Type B pancreatic cell (in vitro differentiated cells): ENCODE measurements at places on chromosomes 1 and 21.

DNA sequence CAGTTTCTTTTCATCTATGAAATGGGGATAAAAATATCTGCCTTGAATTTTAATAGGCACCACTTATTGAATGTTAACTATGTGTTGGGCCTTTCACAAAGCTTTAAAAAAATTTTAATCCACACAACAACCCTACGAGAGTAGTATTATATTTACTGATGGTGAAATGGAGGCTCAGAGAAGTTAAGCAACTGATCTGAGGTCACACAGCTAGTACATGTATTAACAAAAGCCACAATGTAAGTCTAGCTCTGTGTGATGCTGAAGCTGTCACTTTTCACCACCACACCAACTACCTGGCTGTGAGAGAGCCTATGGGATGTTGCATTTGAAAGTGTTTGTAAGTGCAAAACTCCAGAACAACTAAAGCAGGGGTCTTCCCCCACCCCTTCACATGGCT, 44.1 kb downstream of the LRRN2 start:
- H3K27me3 ChIP-seq, result peaks cover 24% of the 10 kb centered on the region
- no peaks in the 10 kb centered on the region for H3K36me3 ChIP-seq
- DNase-seq, result no peak
- H3K4me1 ChIP-seq, result peaks cover 19% of the 10 kb centered on the region
- no peak overlapping the region for H3K27ac ChIP-seq

DNA sequence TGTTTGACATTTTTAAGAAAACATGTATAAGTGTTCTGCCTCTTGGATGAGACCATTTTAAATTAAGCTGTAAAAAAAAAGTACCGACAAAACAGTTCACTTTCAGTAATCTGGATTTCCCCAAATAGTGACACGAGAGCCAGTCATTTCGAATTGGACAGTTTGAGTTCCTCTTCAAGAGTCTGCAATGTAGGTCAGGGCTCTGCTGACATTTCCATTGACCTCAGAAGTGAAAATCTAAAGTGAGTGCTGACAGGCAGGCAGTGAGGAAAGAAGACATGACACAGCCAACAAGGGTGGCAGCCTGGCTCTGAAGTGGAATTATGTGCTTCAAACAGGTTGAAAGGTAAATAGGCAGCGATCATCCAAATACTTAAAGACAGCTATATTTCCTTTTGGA, at the start of gene IL23R:
TSS of gene IL23R (plus strand) at position 259 of the 400 bp plus-strand sequence. CDS start 1,667 bp downstream, outside the sequence.
- H3K36me3 ChIP-seq, result no peaks in the 10 kb centered on the region
- H3K4me1 ChIP-seq, result peaks cover under 1% of the 10 kb centered on the region
- peaks cover 4% of the 10 kb centered on the region for H3K27me3 ChIP-seq
- H3K4me3 ChIP-seq, result no peak within 1 kb of the TSS

DNA sequence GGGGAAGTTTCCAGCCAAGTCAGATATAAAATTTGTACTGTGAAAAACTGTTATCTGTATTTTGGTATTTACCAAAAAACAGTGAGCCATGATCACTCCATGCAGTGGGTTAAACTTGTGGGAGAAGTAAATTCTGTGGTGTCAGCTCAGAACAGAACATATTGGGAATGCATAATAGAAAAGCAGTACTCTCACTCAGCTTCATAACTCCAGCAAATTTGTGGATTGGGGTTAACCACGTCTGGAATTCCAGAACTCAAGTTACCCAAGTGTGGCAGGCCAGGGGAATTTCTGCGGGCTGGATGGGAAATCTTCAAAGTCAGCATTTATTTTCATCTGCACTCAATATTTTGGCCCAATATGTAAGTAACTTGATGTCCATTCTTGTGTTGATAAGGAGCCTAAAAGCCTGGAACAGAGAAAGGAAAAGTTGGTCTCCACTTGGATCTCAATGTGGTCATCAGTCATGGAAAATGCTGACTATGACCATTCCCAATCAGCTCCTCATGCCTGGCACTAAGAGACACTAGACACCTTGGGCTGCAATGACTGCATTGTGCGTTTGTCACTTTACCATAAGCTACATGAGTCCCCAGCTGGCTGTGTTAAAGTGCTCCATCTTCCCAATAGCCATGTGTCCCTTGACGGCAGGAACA, 39.1 kb upstream of the ENAH start:
- no peak overlapping the region for H3K4me3 ChIP-seq
- peaks cover 18% of the 10 kb centered on the region for H3K4me1 ChIP-seq
- no peaks in the 10 kb centered on the region for H3K27me3 ChIP-seq
- H3K27ac ChIP-seq, result peak overlapping the region; percentile 35
- no peak for DNase-seq

GRCh38 chr21:44765231-44766013, 36.2 kb downstream of the UBE2G2 start:
- peaks cover 17% of the 10 kb centered on the region for H3K4me1 ChIP-seq
- H3K27me3 ChIP-seq, result peaks cover 3% of the 10 kb centered on the region
- H3K27ac ChIP-seq, result peak overlapping the region; percentile 86
- H3K36me3 ChIP-seq, result peaks cover 3% of the 10 kb centered on the region
- no peak for DNase-seq

DNA sequence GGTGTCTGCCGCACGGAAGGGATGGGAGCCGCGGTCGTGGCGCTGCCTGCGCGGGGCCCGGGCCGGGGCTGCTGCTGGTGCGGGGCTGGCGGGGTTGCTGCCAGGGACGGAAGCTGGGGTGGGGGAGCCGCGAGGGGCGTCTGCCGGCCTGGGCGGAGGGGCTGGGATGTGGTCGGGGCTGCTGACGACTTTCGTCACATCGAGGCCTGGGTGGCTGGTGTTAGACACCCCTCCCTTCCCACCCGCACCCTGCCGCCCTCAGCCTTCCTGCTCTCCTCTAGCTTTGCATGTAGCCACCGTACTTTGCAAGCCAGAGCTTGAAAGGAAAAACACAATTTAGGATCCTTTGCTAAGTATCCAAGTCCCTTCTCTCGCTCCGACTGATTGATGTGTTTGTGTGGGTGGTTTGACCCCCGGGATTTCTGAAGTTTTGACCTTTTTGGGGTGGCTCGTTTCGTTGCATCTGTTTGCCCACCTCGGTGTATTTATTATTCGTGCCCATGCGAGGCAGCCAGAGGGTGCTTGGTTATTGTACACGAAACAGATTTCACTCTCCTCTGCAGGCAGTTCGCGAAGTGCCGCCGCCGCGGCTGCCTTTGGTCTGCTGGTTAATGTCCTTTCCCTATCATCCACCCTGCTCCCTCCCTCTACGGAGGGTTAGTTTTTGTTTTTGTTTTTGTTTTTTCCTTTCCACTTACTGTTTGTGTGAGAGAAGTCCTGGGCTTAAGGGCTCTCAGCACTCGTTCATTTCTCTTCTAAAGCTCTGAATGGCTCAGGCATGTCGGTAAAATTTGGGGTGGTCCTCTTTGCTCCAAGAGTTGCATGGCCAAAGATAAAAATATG, 868 bp downstream of the C1orf21 start:
- peaks cover 40% of the 10 kb centered on the region for H3K27me3 ChIP-seq
- H3K36me3 ChIP-seq, result no peaks in the 10 kb centered on the region
- H3K27ac ChIP-seq, result peak overlapping the region; percentile 69
- peaks cover 28% of the 10 kb centered on the region for H3K4me1 ChIP-seq

GRCh38 chr21:42578034-42578433, 64.4 kb downstream of the SLC37A1 start:
- no peaks in the 10 kb centered on the region for H3K4me1 ChIP-seq
- H3K36me3 ChIP-seq, result peaks cover 19% of the 10 kb centered on the region
- no peak for DNase-seq
- H3K4me3 ChIP-seq, result no peak overlapping the region

DNA sequence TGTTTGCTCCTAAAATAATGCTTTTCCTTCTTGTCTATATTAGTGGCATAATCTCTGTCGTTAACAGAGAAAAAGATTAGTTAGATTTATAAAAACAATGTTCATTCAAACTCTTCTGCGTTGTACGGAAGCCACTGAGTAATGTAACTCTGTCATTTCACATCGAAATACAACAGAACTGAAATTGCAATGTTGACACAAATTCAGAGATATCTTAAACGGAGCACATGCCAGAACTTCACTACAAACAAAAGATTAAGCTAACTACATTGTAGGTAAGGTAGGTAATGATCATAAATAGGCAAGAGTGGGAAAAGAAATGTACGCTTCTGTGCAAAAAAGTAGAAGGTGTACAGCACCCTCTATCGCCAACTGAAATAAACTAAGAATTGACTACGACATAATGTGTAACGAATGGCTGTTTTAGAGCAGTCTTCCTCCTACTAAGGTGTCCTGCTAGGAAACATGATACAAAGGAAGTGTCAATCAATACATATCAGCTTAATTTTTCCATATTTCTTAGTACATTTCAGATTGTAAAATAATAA, 56.6 kb downstream of the PCNX2 start:
- DNase-seq, result no peak
- no peak overlapping the region for H3K27ac ChIP-seq
- H3K4me3 ChIP-seq, result no peak overlapping the region
- H3K27me3 ChIP-seq, result no peaks in the 10 kb centered on the region
- H3K36me3 ChIP-seq, result peaks cover 4% of the 10 kb centered on the region

- no peak overlapping the region for H3K4me3 ChIP-seq
- no peaks in the 10 kb centered on the region for H3K36me3 ChIP-seq
- peak overlapping the region; percentile 61 for H3K27ac ChIP-seq
- H3K4me1 ChIP-seq, result peaks cover 17% of the 10 kb centered on the region
- peaks cover 7% of the 10 kb centered on the region for H3K27me3 ChIP-seq
- no peak for DNase-seq
Observed at GRCh38 chr1:201294876-201295275, 11.6 kb downstream of the PKP1 start.

- H3K27ac ChIP-seq, result peak overlapping the region; percentile 31
- no peak for DNase-seq
- peaks cover 59% of the 10 kb centered on the region for H3K27me3 ChIP-seq
- H3K36me3 ChIP-seq, result no peaks in the 10 kb centered on the region
- H3K4me1 ChIP-seq, result peaks cover 18% of the 10 kb centered on the region
Observed at GRCh38 chr21:25640202-25640942, 1.3 kb downstream of the JAM2 start.

DNA sequence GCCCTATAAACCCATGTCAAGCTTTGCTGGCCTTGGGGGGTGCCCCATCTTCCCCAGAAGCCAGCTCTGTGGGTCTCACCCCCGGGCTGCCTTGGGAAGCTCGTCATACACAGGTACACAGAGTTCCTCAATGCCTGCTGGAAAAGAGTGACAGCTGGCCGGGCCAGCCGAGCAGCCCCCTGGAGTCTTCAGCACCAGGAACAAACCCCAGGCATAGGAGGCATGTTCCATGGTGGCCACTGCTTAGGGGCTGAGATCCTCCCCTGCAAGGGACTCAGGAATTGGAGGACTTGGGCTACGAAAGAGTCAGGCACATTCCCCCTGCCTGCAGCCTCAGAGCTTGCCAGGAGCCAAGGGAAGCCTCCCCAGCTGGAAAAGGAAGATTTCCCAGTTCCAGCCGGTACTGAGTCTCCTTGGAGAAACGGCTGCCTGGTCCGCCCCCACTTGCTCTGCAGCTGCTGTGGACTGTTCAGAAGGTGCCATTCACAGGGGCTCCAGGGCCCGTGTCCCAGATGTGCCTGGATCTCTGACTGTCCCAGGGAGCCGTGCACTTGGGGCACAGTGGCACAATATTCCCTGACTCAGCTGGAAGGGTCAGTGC, 89.5 kb downstream of the STUM start:
- peaks cover 13% of the 10 kb centered on the region for H3K36me3 ChIP-seq
- no peaks in the 10 kb centered on the region for H3K27me3 ChIP-seq
- no peak overlapping the region for H3K4me3 ChIP-seq
- DNase-seq, result no peak
- no peak overlapping the region for H3K27ac ChIP-seq

GRCh38 chr1:76084029-76084627, 9.6 kb downstream of the ST6GALNAC3 start:
- H3K36me3 ChIP-seq, result no peaks in the 10 kb centered on the region
- no peaks in the 10 kb centered on the region for H3K27me3 ChIP-seq
- peaks cover 69% of the 10 kb centered on the region for H3K4me1 ChIP-seq

- no peak overlapping the region for H3K4me3 ChIP-seq
- no peaks in the 10 kb centered on the region for H3K36me3 ChIP-seq
- no peak for DNase-seq
- no peak overlapping the region for H3K27ac ChIP-seq
Observed at GRCh38 chr1:12711536-12711935, 4.4 kb upstream of the AADACL3 start.

GRCh38 chr1:244065063-244065793, 14.1 kb downstream of the ZBTB18 start:
- H3K4me1 ChIP-seq, result peaks cover 6% of the 10 kb centered on the region
- H3K27me3 ChIP-seq, result no peaks in the 10 kb centered on the region
- H3K36me3 ChIP-seq, result no peaks in the 10 kb centered on the region
- H3K27ac ChIP-seq, result no peak overlapping the region
- no peak for DNase-seq

- no peak for DNase-seq
- no peaks in the 10 kb centered on the region for H3K36me3 ChIP-seq
- peaks cover 12% of the 10 kb centered on the region for H3K27me3 ChIP-seq
- H3K27ac ChIP-seq, result no peak overlapping the region
Observed at GRCh38 chr1:240492832-240493440, 119.0 kb downstream of the GREM2 start.

GRCh38 chr1:175268720-175269119, 76.1 kb upstream of the KIAA0040 start:
- H3K27me3 ChIP-seq, result no peaks in the 10 kb centered on the region
- H3K36me3 ChIP-seq, result no peaks in the 10 kb centered on the region
- H3K4me1 ChIP-seq, result no peaks in the 10 kb centered on the region

DNA sequence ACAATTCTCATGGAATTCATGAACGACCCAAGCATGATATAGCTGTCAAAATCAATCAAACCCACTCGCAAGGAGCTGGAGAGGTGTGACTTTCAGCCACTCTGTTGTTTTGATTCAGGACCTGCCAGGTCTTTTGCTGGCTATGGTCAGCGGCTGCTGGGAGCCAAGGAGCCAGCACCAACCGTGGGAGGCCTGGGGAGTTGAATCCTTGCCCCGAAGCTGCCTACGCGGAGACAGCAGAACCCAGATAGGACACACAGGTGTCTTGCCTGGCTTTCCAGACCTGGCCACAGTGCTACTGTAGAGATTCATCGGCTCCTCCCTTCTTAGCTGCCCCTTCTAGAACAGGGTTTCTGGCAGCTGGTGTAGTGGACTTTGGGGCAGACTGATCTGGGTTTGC, 42.7 kb downstream of the ZSCAN20 start:
- no peaks in the 10 kb centered on the region for H3K36me3 ChIP-seq
- no peak for DNase-seq
- H3K4me1 ChIP-seq, result no peaks in the 10 kb centered on the region
- no peak overlapping the region for H3K4me3 ChIP-seq
- H3K27ac ChIP-seq, result no peak overlapping the region

- no peaks in the 10 kb centered on the region for H3K27me3 ChIP-seq
- no peaks in the 10 kb centered on the region for H3K36me3 ChIP-seq
- no peaks in the 10 kb centered on the region for H3K4me1 ChIP-seq
- H3K4me3 ChIP-seq, result no peak overlapping the region
- no peak for DNase-seq
- H3K27ac ChIP-seq, result no peak overlapping the region
Observed at GRCh38 chr1:16326833-16327404, 25.4 kb downstream of the FBXO42 start.

DNA sequence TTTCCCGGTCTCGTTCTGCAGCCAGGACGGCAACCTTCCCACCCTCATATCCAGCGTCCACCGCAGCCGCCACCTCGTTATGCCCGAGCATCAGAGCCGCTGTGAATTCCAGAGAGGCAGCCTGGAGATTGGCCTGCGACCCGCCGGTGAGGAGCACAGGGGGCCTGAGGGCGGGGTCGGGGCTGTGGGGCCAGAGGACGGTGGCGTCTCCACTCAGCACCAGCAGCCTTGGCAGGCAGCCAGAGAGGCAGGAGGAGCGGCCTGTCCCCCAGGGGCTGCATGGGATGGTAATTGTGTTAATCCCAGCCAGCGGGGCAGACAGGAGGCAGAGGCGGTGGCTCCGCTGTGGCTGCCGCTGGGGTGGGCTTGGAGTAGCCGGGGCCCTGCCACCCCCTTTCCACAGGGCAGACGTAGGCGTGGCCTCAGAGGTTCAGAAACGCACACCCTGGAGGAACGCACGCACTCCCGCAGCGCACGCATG, 12.1 kb downstream of the SAMD11 start:
- H3K4me3 ChIP-seq, result peak overlapping the region; percentile 54
- H3K27ac ChIP-seq, result no peak overlapping the region
- no peaks in the 10 kb centered on the region for H3K36me3 ChIP-seq
- H3K4me1 ChIP-seq, result peaks cover 21% of the 10 kb centered on the region
